ENCODE measurements at places on chromosomes 16 and 17.

DNA sequence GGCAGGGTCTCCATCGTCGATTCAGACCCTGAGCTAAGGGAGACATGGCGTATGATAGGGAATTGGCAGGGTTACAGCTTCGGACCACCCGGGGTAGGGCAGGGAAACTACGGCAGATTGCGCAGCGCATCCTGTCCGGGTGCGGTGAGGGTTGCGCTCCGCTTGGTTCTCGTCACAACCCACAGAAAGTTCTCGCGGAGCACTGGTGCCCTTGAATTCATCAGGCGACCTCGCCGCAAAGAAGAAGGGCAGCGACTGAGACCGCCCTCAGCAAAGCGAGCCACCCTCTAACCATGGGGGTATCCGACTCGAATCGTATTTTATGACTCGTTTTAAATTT lies 1.2 kb downstream of the HS3ST3B1 start:
- no peak for DNase-seq

GRCh38 chr17:79078476-79079190 lies 4.0 kb downstream of the ENGASE start:
- no peak for DNase-seq

DNA sequence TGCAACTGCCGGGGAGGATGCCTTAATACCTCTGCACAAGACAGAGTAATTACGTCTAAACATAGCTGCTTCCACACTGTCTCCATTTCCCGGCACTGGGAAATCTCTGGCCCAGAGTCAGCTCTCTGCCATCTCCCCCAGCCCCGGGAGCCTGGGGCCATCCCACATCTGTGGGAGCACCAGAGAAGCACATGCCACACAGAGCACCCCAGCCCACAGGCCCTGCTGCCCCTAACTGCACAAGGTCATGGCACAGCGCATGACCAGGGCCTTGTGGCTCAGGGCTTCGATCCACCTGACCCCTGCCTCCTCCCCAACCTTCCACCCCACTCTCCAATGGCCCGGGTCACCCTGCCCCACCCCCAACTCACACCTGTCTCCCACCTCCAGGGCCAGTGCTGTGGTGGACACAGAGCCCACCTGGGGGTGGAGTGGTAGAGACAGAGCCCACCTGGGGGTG lies 36.6 kb upstream of the RBFOX3 start:
- no peak for DNase-seq

DNA sequence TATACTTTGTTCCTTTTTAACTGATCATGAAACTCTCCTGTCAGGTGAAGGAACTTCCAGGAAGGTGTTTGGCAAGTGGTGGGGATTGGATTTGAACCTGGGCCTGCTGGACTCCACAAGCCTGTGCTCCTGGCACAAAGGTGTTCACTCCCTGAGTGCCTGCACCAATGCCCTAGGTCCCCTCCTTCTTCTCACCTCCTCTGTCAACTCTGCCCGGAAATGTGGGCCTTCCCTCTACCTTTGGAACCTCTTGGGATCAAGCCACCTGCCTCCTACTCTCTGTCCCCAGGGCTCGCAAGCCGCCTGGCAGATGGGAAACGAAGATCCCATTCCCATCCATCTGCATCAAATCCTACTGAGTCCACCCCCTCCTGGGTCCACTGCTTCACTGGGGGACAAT lies 40.0 kb downstream of the RTN4RL1 start:
- DNase-seq = no peak

DNA sequence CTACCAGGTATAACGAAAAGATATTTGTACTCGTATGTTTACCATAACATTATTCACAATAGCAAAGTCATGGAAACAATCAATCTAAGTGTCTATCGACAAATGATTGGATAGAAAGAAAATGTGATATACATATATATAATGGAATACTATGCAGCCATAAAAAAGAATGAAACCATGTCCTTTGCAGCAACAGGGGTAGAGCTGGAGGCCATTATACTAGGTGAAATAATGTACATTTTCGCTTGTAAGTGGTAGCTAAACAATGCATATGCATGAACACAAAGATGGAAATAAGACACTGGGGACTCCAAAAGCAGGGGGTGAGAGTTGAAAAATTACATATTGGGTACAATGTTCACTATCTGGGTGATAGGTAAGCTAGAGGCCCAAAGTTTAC lies 124.0 kb downstream of the MYO1D start:
- DNase-seq = no peak

- DNase-seq = no peak
Measured at GRCh38 chr17:6555331-6556120, 829 bp downstream of the PITPNM3 start.

GRCh38 chr17:69858460-69858859 lies 216.6 kb upstream of the KCNJ16 start:
- DNase-seq = no peak

DNA sequence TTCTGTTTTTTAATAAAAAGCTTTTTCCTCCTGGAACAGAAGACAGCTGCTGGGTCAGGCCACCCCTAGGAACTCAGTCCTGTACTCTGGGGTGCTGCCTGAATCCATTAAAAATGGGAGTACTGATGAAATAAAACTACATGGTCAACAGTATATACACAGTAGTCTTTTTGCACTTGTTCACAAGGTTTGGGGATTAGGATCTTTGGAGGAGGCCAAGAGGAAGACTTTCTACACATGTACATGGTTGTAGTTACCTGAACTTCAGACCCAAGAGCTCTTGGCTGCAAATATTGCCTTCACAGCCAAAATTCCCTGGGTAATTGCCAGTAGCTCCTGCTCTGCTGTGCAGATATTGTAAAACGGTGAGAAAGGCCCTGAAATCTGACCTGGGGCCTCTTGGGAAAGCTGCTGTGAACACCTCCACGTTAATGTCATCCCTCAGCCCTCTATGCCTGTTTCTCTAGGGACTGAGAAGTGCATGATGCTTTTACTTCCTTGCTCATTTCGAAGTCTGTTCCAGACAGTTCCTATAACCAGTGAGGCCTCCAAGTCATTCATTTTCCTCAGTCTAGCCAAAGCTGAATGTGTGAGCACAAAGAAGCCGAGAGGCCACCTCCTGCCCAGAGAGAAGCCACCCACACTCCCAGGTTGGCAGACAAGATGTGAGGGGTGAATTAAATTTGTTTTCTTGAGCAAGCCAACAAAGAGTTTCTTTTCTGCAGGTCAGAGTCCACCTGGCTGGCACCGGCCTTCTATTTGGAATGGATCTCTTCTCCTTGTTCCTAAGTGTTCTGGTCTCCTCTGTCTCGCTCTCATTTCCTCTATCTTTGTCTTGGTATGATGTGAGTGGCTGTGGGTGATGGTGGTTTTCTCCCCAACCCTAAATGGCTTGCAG lies 15.9 kb downstream of the ANKRD40 start:
- DNase-seq = no peak

- no peak for DNase-seq
Measured at GRCh38 chr17:77049440-77049839, 91.3 kb upstream of the SEC14L1 start.

- no peak for DNase-seq
Measured at GRCh38 chr17:1003972-1004768, 7.2 kb downstream of the TIMM22 start.

- DNase-seq = no peak
Measured at GRCh38 chr16:51569203-51569931, 418.3 kb upstream of the SALL1 start.

GRCh38 chr16:54160939-54161897 lies 125.4 kb downstream of the IRX3 start:
- DNase-seq = no peak

DNA sequence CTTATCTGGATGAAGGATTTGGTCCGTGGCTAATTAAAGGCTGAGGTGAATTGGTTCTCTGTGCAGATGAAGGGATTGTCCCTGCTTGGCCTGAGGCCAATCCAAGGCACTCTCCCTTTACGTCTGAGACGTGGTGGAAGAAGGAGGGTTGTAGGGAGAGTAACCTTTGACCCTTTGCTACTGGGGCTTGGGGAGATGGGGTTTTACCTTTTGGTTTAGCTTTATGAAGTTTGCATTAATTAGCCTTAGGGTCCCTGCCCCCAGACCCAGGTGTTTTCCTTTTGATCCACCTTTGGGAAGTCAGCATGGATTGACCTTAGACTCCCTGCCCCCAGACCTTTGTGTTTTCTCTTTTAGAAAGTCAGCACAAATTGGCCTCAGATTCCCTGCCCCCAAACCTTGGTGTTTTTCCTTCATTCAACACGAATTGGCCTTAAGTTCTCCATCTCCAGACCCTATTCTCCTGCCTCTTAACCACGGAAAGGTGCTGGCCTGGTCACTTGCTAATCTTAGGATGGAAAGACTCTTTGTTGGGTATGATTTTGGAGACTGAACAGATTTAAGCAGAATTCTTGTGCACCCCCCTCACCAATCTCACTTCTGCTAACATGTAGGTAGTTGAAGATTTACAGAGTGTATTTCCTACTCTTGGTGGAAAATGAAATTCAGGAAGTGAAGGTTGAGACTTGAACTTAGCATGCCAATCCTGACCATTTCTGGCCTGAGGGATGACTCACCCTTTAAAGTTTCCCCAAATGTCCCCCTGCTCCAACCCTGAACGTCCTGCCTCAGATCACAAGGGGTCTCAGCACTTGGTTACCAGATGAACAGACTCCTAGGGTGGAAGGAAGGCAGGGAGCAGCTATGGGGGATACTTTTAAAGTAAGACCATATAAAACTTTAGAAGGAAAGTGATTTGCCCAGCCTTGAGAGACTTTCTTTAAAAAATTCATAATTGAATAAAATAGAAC lies 23.1 kb upstream of the MMD start:
- no peak for DNase-seq

DNA sequence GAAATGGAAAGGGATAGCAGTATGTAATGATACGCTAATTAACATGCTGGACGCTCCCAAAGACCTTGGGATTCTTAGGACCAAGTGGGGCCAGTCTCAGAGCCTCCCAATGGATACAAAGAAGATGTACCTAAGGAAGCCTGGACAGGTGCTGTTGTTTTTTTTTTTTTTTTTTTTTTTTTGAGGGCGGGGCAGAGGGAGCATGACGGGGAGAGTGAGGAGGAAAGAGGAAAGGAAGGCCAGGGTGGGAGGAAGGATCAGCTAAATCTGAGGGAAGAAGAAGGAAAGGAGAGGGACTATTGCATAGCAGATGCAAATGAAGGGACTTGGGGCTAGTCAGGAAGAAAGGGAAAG lies 2.5 kb downstream of the VAMP2 start:
- no peak for DNase-seq

GRCh38 chr16:31242206-31242605 lies 17.6 kb upstream of the ITGAM start:
- no peak for DNase-seq

DNA sequence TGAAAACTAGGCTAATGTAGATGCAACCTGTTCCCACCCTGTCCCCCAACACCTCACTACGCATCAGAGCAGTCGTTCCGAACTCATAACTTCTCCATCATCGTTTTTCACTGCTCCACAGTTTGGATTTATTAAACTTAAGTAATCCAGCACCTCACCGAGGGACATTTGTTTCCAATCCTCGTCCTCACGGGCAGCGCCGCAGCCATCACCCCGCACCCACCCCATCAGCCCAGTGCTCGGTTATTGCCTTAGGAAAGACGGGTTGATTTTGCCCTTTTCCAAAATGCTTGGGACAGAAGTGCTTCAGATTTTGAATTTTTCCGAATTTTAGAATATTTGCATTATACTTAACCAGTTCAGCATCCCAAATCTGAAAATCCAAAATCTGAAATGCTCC lies 71.0 kb upstream of the DOC2B start:
- DNase-seq = no peak

GRCh38 chr17:78258323-78259191 lies 27.1 kb downstream of the TMEM235 start:
- no peak for DNase-seq

- DNase-seq = no peak
Measured at GRCh38 chr17:22512506-22512905, 820.2 kb downstream of the KCNJ18 start.

DNA sequence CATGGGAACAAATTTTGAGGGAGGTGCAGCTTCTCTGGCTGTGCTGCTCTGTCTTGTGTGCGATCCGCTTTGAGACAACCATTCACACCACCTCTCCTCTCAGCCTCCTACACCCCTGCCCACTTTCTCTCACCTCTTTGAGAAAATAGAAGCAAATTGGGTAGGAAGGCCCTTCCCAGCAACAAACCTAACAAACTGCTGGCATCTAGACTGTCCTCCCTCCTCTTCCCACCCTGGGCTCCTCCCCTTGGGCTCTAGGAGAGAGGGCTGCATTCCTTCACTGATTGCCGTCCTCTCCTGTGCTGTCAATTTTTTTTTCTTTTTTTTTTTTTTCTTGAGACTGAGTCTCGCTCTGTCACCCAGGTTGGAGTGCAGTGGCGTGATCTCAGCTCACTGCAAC lies 13.5 kb downstream of the CDIPT start:
- no peak for DNase-seq

DNA sequence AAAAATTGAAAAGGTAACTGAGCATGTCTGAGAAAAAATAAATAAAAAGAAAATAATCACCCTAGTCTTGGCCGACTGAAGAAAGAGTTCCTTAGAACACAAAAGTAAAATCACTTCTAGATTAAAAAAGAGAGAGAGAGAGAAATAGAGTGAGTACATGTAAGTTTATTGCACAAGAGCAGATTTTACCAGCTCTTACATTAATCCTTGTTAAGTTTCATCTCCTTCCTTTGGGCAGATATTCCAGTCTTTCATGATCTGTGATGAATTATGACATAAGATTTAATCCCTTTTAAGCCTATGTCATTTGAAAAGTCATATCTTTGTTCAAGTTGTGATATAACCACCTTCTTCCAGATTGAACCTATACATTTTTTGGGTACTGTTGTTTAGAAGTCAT lies 54.8 kb downstream of the NFAT5 start:
- DNase-seq = no peak

DNA sequence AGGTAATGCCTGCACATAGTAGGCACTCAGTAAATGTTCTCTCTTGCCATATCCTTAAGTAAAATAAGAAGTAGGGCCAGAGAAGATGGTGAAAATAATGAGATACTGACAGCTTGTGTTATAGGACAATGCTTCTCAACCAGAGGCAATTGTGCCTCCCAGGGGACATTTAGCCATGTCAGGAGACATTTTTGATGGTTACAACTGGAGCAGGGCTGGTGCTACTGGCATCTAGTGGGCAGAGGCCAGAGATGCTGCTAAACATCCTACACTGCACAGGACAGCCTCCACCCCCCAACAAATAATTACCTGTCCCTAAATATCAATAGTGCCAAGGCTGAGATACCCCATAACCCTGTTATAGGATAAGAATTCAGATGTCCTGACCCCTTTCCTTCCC lies 1.7 kb downstream of the RAD51D start:
- no peak for DNase-seq

- DNase-seq = no peak
Measured at GRCh38 chr16:4140652-4141051, 24.4 kb upstream of the ADCY9 start.

GRCh38 chr17:56636265-56636664 lies 42.8 kb downstream of the NOG start:
- no peak for DNase-seq

Measured in right renal pelvis (tissue), 4 donors.